Spinal cord (tissue), 10 donors: ENCODE measurements at places on chromosomes 5 and 9. TPM values are rescaled to one million over a fixed set of nuclear protein-coding genes. Genes with fewer than 3 reads are reported as not detected.

PCDHGA9 gene
- 21.4 TPM for polyA plus RNA-seq

CYLC2 gene
- not detected for polyA plus RNA-seq

CDH6 gene
- 25.8 TPM for polyA plus RNA-seq

SLC4A9 gene
- polyA plus RNA-seq = 0.29 TPM

GRCh38 chr9:79694208-79694607 is 122.4 kb downstream of the TLE4 start:
- no peaks in the 10 kb centered on the region for H3K27me3 ChIP-seq
- no peak overlapping the region for H3K27ac ChIP-seq
- H3K4me3 ChIP-seq = no peak overlapping the region
- no peak for DNase-seq

ANKRD18B gene
- 6.6 TPM for polyA plus RNA-seq

GRCh38 chr9:114687034-114687433 is 5.0 kb upstream of the TEX48 start:
- H3K36me3 ChIP-seq = no peaks in the 10 kb centered on the region
- DNase-seq = no peak
- no peaks in the 10 kb centered on the region for H3K4me1 ChIP-seq
- H3K4me3 ChIP-seq = no peak overlapping the region
- H3K27me3 ChIP-seq = no peaks in the 10 kb centered on the region

MYORG gene
- polyA plus RNA-seq = 26.5 TPM

DNA sequence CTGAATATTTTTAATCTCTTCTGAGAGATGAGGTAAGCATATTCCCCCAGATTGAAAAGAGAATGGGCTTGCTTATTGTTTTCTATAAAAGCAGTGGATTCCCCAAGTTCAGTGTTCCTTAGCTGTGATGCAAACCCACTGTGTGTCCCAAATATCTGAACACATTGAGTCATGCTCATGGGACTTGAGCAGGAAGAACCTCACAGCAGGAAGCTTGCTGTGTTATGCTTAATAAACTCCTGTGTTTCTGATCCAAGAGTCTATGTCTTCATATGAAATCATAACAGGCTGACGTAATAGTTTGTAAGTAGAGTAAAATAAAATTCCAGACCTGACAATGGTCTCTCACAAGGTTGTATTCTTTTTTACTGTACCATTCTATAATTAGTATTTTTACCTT is 24.8 kb upstream of the LOX start:
- no peak for DNase-seq
- H3K27ac ChIP-seq = no peak overlapping the region
- no peaks in the 10 kb centered on the region for H3K4me1 ChIP-seq
- no peaks in the 10 kb centered on the region for H3K36me3 ChIP-seq

- no peak overlapping the region for H3K4me3 ChIP-seq
- no peaks in the 10 kb centered on the region for H3K27me3 ChIP-seq
- no peaks in the 10 kb centered on the region for H3K36me3 ChIP-seq
- H3K27ac ChIP-seq = no peak overlapping the region
- no peaks in the 10 kb centered on the region for H3K4me1 ChIP-seq
- DNase-seq = no peak
These were observed 9.4 kb downstream of the ERAP2 start for GRCh38 chr5:96885518-96886338.

GRCh38 chr5:61357745-61358144 is 25.7 kb downstream of the ZSWIM6 start:
- H3K36me3 ChIP-seq = no peaks in the 10 kb centered on the region
- H3K4me3 ChIP-seq = no peak overlapping the region
- no peaks in the 10 kb centered on the region for H3K27me3 ChIP-seq
- no peaks in the 10 kb centered on the region for H3K4me1 ChIP-seq
- no peak overlapping the region for H3K27ac ChIP-seq
- DNase-seq = no peak

WNK2 gene
- 101 TPM for polyA plus RNA-seq

SPINK7 gene
- polyA plus RNA-seq = not detected

NIPAL4 gene
- 4.8 TPM for polyA plus RNA-seq

PCDHGA1 gene
- polyA plus RNA-seq = 3.8 TPM

DNA sequence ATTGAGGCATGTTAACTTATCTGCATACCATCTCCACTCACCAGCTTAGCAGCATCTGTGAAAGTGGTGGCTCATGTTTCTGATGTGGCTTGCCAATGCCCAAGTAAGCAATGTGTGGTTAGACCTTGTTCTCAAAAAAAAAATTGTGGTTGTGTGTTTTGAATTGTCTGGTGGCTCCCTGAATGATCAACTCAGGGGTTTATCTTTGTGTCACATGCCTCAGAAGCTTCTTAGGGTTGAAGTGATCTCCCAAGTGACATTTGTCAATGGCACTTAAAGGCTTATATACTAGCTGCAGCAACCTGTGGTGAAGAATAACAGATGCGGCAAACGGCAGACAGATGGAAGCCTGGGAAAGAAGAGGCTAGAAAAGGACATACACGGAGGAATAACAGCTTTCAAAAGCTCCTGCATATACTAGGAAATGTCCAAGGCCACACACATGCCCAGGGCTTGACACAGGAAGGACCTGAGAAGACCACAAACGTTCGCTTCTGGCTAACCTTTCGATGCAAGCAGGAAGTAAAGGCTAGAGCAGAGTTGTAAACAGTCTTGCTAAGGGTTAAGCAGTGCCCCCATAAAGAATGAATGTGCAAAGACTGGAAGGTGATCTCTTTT is 42.2 kb upstream of the FSD1L start:
- no peaks in the 10 kb centered on the region for H3K36me3 ChIP-seq
- no peak overlapping the region for H3K27ac ChIP-seq
- no peak for DNase-seq

TMC1 gene
- 2.0 TPM for polyA plus RNA-seq

HEXB gene
- 39.9 TPM for polyA plus RNA-seq

- no peaks in the 10 kb centered on the region for H3K36me3 ChIP-seq
- H3K4me1 ChIP-seq = peaks cover 6% of the 10 kb centered on the region
- no peak overlapping the region for H3K27ac ChIP-seq
- no peak overlapping the region for H3K4me3 ChIP-seq
These were observed 34.5 kb upstream of the COL5A1 start for GRCh38 chr9:134606951-134607731.

DNA sequence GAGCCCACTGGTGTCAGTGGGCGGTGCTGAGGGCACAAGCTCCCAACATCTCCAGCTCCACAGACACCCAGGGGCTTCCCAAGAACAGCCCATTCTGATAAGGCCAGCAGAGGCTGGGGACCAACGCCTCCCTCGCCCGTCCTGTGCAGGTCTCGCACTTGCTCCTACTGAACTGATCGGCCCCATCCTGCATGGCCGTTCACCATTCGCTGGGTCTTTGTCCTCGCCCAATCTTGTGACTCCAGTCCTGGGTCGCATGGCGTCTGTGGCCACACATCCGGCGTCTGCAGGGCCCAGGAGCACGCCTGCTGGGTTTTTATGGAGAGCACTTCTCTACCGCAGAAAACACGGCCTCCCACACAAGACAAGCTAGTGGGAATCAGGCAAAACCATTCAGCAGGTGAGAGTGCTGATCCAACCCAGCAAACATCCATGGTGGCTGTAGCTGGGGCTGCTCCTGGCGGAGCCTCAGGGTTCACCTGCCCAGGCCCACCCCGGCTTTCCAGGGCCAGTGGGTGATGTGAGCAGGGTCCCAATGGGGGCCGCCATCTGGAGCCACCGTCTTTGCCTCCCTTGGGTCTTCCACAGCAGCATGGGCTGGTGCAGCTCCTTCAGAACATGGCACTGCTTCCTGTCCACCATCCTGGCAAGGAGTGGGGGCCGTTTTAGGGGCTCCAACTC is 7.4 kb downstream of the LRRC14B start:
- no peak for DNase-seq
- H3K4me3 ChIP-seq = no peak overlapping the region
- H3K36me3 ChIP-seq = peaks cover 47% of the 10 kb centered on the region

- no peak overlapping the region for H3K4me3 ChIP-seq
- no peaks in the 10 kb centered on the region for H3K27me3 ChIP-seq
- H3K4me1 ChIP-seq = no peaks in the 10 kb centered on the region
These were observed 125.2 kb upstream of the CDH18 start for GRCh38 chr5:20113031-20113715.

LCN9 gene
- not detected for polyA plus RNA-seq

BTNL3 gene
- not detected for polyA plus RNA-seq

- peaks cover 5% of the 10 kb centered on the region for H3K4me1 ChIP-seq
- H3K4me3 ChIP-seq = peak overlapping the region; percentile 16
- H3K36me3 ChIP-seq = no peaks in the 10 kb centered on the region
- no peak for DNase-seq
- H3K27me3 ChIP-seq = no peaks in the 10 kb centered on the region
These were observed 28.4 kb upstream of the SSBP2 start for GRCh38 chr5:81779125-81779915.

FOXD4 gene
- 1.4 TPM for polyA plus RNA-seq

- peaks cover 10% of the 10 kb centered on the region for H3K4me1 ChIP-seq
- no peak for DNase-seq
- no peaks in the 10 kb centered on the region for H3K36me3 ChIP-seq
- peaks cover 9% of the 10 kb centered on the region for H3K27me3 ChIP-seq
- H3K4me3 ChIP-seq = no peak overlapping the region
- no peak overlapping the region for H3K27ac ChIP-seq
These were observed 25.7 kb upstream of the BARHL1 start for GRCh38 chr9:132556714-132557113.

GRCh38 chr5:127962491-127962890 is 121.1 kb upstream of the SLC12A2 start:
- no peak overlapping the region for H3K27ac ChIP-seq
- DNase-seq = no peak
- H3K36me3 ChIP-seq = peaks cover 3% of the 10 kb centered on the region
- H3K4me1 ChIP-seq = peaks cover 3% of the 10 kb centered on the region

GRCh38 chr5:94196953-94197352 is 421.5 kb downstream of the KIAA0825 start:
- H3K36me3 ChIP-seq = no peaks in the 10 kb centered on the region
- H3K27ac ChIP-seq = no peak overlapping the region
- no peaks in the 10 kb centered on the region for H3K27me3 ChIP-seq
- no peak for DNase-seq
- H3K4me1 ChIP-seq = no peaks in the 10 kb centered on the region

PDZD2 gene
- polyA plus RNA-seq = 36.8 TPM

TAF11L6 gene
- not detected for polyA plus RNA-seq

- no peaks in the 10 kb centered on the region for H3K4me1 ChIP-seq
- no peak for DNase-seq
- no peak overlapping the region for H3K4me3 ChIP-seq
- H3K36me3 ChIP-seq = no peaks in the 10 kb centered on the region
- no peaks in the 10 kb centered on the region for H3K27me3 ChIP-seq
These were observed 190.3 kb downstream of the TMEM167A start for GRCh38 chr5:82886911-82887310.

DNA sequence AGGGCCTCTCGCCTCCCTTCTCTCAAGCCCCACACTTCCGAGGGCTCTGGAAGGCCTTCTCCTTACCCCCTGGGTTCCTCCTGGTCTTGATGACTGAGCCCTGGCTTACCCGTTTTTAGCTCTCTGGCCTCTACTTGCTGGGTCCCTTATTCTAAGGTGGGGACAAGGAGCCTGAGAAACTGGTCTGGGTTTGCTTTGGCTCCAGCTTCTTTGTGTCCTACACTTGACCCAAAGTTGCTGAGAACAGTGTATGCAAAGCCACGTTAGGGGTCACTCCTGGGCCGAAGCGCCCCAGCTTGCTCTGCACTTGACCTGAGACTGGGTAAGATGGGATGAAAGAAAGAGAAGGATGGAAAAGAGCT is 788 bp downstream of the ZNF346 start:
- peak overlapping the region; percentile 88 for H3K4me3 ChIP-seq
- H3K27me3 ChIP-seq = no peaks in the 10 kb centered on the region
- H3K27ac ChIP-seq = peak overlapping the region; percentile 76
- H3K36me3 ChIP-seq = peaks cover 7% of the 10 kb centered on the region
- H3K4me1 ChIP-seq = peaks cover 14% of the 10 kb centered on the region

- H3K27ac ChIP-seq = peak overlapping the region; percentile 29
- H3K27me3 ChIP-seq = no peaks in the 10 kb centered on the region
- H3K4me3 ChIP-seq = no peak overlapping the region
- H3K36me3 ChIP-seq = peaks cover 75% of the 10 kb centered on the region
- peaks cover 76% of the 10 kb centered on the region for H3K4me1 ChIP-seq
- DNase-seq = no peak
These were observed 78.4 kb downstream of the RXRA start for GRCh38 chr9:134404376-134405358.

DNA sequence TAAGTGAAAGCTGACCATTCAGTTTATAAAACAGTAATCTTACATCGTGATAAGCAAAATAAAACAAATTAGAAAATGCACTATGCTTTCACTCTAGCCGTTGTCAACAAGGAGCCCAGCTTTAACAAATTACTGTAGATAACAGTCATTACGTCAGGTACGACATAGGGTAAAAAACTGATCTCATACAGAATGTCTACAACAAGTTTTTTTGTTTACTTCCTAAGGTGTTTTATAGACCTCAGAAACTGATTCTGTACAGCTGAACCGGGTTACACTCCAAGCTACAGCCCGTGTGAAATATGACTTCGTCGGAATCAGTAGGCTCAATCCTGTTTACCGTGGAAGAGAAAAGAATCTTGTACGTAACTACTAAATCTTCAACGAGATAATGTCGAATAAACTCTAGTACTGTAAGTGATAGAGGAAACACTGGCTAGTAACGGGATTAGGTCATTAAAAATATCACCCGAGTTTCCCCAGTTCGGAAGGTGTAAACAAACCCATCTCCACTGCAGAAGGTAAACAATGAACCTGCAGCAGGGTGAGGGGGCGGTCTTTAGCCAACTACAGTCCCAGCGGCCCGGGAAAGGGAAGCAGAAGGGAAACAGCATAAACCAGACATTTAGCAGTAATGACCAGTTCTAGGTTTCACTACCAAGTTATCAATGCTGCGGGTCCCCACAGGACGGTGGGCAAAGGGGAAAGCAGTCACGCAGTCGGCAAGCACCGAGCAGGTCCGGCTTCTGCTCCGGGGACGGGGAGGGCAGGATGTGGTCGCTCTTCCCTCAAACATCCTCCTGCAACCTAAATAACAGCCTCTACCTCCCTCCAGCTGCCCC is 1.1 kb downstream of the RICTOR start:
- DNase-seq = peak; percentile 44
- peak overlapping the region; percentile 80 for H3K4me3 ChIP-seq
- no peaks in the 10 kb centered on the region for H3K4me1 ChIP-seq
- no peaks in the 10 kb centered on the region for H3K27me3 ChIP-seq

DNA sequence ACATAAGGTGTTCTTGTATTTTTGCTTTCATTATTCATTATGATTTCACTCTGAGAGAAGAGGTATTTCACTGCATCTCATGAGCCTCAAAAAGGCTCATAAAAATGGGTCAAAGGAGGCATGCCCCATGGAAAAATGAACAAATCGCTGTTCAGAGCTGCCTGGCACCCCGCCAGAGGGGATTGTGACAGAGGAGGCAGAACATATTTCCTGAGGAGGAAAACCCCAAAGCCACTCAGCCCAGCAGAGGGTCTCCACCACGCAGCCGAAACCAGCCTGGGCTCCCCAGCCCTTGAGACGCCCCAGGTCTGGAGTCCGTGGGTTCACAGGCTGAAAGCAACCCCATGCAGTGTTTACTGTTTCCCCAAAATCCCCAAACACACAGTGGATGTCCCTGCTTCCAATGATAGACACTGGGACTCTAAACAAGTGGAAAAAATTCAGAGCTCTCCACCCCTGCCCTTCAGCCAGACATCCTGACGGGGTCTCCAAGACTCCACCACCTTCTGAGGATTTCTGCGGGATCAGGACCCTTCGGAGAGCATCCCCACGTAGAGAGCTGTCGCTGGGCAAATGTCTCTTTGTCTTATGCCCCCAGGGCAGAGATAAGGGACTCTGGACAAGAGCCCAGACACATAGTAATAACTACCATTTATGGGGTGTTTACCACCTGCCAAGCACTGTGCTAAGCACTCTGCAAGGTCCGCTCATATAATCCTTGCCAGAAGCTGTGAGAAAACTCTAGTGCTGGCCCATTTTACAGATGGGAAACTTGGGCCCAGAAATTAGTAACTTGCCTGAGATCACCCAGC is 122.3 kb downstream of the PAX5 start:
- H3K27me3 ChIP-seq = no peaks in the 10 kb centered on the region
- DNase-seq = no peak
- H3K4me1 ChIP-seq = no peaks in the 10 kb centered on the region
